Uterus (tissue), 4 donors: ENCODE measurements at places on chromosomes 13 and 19.

DNA sequence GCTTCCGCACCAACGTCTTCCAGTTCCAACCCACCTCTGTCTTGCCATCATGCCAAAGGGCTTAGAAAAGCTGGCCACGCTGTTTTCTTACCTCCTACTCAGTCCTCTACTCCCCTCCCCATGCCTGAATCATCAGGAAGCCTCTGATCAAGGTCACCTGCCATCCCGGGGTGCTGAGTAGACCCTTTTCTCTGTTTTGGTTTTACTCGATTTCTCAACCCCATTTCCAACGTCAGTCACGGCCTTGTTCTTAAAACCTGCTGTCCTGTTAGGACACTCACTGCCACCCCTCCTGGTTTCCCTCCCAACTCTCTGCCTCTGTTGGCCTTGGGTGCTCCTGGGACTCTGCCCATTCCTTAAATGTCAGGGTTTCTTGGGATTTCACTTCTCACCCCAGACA, 350.1 kb downstream of the FOXO1 start:
- H3K4me1 ChIP-seq: no peaks in the 10 kb centered on the region
- DNase-seq: no peak
- H3K27me3 ChIP-seq: no peaks in the 10 kb centered on the region
- no peak overlapping the region for H3K4me3 ChIP-seq

- no peaks in the 10 kb centered on the region for H3K4me1 ChIP-seq
- H3K4me3 ChIP-seq: no peak overlapping the region
- DNase-seq: no peak
- H3K36me3 ChIP-seq: no peaks in the 10 kb centered on the region
- H3K27ac ChIP-seq: no peak overlapping the region
Measured at GRCh38 chr13:24076636-24077035, 83.9 kb upstream of the SPATA13 start.

- H3K4me1 ChIP-seq: no peaks in the 10 kb centered on the region
- H3K27ac ChIP-seq: no peak overlapping the region
- peak overlapping the region; percentile 34 for H3K4me3 ChIP-seq
- no peaks in the 10 kb centered on the region for H3K27me3 ChIP-seq
- DNase-seq: peak; percentile 24
Measured at GRCh38 chr13:21326155-21327031, 132.7 kb downstream of the ZDHHC20 start.

GRCh38 chr13:71448080-71448630, 418.8 kb downstream of the DACH1 start:
- no peaks in the 10 kb centered on the region for H3K27me3 ChIP-seq
- no peaks in the 10 kb centered on the region for H3K4me1 ChIP-seq
- H3K27ac ChIP-seq: no peak overlapping the region

DNA sequence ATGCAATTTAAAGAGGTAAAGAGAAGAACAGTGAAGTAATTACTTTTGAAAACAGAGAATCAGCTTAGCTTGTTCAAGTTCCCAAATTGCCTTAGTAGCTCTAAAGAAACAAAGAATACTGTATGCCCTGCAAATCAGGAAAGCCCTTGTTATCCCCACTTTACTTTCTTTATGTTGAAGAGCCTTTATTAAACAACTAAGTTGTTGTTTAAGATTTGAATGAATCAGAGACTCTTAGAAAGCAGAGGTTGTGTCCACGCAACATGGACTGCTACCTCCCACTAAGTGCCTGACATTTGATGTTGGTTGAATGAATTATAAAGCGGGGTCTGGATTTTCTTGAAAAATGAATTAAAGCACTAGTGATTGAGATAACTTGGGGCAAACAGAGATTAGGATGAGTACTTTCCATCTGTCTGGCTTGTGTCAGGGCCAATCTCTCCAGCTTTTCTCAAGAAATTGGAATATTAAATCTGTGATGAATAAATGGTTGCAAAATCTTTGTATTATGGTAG, 214.7 kb downstream of the POSTN start:
- no peaks in the 10 kb centered on the region for H3K36me3 ChIP-seq
- no peak overlapping the region for H3K27ac ChIP-seq
- no peaks in the 10 kb centered on the region for H3K27me3 ChIP-seq

GRCh38 chr13:42760951-42761350, 20.4 kb upstream of the FAM216B start:
- peak overlapping the region; percentile 44 for H3K27ac ChIP-seq
- no peaks in the 10 kb centered on the region for H3K27me3 ChIP-seq
- H3K36me3 ChIP-seq: no peaks in the 10 kb centered on the region
- no peak overlapping the region for H3K4me3 ChIP-seq
- DNase-seq: no peak
